Endothelial cell of coronary artery (primary cell): ENCODE measurements at places on chromosomes 5 and 9. TPM values are rescaled to one million over a fixed set of nuclear protein-coding genes. Genes with fewer than 3 reads are reported as not detected.

RELL2 gene
- total RNA-seq = 2.4 and 3.0 TPM in 2 replicates

TAS2R1 gene
- not detected in 2 replicates for total RNA-seq

SHOC1 gene
- total RNA-seq = under 0.01 TPM in 1 of 2 replicates, not detected in the other

TEK gene
- 91.3 and 91.8 TPM in 2 replicates for total RNA-seq

SLC36A3 gene
- total RNA-seq = not detected in 2 replicates

GABRA1 gene
- total RNA-seq = not detected in 2 replicates

NMRK1 gene
- total RNA-seq = 28.6 and 29.7 TPM in 2 replicates

IGFBPL1 gene
- not detected in 2 replicates for total RNA-seq

FPGS gene
- total RNA-seq = 72.3 and 81.5 TPM in 2 replicates

SYK gene
- total RNA-seq = not detected in 2 replicates

GDA gene
- total RNA-seq = not detected in 2 replicates
